ENCODE measurements at places on chromosomes 2 and 18.

DNA sequence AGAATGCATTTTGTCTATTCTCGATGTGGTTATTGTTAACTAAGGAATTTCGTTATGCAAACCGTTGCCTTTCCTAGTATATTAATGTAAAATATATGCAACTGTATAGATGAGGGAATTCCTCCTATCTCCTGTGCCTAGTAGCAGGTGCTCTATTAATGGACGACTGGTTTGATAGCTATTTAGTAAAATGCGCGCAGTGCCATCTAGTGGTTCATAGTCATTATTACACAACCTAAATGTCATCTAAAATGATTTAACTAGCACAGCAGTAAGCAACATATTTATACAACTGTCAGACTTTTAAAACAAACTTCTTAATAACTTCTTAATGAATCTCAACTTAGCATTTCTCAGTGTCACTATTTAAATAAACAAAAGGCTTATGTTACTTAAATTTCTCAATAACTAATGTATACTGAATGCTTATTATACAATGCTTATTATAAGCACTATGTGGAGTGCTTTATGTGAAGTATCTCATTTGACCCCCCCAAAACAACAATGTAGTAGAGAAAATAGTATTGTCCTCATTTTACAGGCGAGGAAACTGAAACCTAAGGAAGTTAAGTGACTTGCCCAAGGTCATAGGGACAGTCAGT is 77.9 kb downstream of the DTNA start:
- peak; percentile 71 for DNase-seq

DNA sequence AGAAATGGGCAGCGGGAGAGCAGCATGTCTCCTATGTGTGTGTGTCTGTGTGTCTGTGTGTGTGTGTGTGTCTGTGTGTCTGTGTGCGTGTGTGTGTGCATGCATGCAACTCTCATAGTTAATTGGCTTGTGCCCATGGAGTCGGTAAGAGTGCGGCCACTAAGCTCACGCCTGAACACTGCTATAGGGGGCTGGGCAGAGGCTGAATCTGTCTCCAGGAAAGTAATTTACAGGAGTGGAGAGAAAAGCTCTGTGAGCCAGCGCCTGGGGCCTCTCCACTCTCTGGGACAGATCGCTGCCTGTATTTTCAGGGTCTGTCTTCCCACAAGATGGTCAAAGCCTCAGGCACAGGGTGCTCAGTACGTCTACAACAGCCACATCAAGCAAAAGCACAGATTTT is 553.4 kb downstream of the TNS1 start:
- no peak for DNase-seq

- DNase-seq: no peak
These were observed 21.6 kb upstream of the FLACC1 start for GRCh38 chr2:201378496-201379397.

- DNase-seq: no peak
These were observed 133.7 kb upstream of the SETBP1 start for GRCh38 chr18:44546954-44547353.

GRCh38 chr2:121355488-121355887 is 70.5 kb upstream of the TFCP2L1 start:
- DNase-seq: no peak

DNA sequence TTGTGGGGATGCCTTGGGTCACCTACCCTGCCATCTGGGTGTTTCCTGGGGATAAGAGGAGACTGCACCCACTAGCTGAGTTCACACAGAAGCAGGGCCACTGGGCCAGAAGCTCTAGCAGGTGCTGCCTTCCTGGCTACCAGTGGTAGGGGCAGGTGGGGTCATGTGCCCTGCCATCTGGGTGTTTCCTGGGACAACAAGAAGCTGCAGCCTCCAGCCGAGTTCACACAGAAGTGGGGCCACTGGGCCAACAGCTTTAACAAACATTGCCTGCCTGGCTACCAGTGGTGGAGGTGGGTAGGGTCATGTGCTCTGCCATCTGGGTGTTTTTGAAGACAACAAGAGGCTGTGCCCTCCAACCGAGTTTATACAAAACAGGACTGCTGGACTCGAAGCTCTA is 282.2 kb upstream of the SYT4 start:
- DNase-seq: no peak

GRCh38 chr2:1517786-1518185 is 104.5 kb downstream of the TPO start:
- no peak for DNase-seq

DNA sequence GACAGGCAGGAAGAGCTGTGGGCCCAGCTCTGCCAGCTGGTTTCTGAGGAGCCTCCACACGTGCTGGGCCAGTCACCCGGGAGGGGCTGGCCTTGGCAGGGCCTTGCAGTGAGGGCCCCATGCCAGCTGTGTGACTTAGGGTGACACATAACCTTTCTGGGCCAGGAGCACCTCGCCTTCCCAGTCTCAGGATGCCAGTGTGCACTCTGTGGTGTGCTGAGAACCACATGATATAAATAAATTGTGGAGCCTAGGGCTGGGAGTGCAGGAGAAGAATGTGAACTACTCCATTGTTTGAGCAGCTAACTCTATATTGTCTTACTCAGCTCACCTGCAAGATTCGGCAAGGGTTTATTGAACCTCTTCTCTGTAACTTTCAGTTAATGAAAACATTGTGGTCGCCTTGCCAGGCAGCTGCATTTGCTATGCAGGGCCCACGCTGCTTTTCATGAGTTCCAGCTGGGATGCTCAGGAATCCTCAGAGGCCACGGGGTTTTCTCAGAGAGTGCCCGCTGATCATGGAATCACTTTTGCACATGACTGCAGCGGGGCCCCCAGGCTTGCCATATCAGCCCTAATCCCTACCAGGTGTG is 222.3 kb downstream of the SH3RF3 start:
- no peak for DNase-seq

DNA sequence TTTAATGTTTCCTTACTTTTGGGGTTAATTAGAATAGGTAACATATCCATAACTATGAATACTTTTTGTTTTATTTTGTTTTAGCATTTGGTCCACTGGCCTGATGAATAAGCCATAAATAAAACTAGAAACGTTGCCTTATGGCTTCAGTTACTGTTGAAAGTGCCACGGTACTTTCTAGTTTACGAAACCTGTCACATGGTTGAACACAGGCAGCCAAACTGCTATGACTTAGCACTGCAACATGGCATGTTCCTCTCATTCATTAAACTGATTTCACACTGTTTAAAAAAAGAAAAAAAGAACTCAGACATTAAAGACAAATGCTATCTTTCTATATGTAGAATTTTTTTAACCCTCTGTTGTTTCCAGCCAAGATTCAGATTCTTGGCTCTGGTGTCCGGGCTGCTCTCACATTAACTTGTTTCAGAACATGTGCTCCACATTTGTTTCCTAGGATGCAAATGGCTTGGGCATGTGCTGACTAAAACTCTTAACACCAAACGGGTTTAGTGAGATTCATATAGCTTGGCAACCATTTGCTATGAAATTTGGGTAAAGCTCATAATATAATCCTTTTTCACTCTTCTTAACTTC is 323.9 kb upstream of the RND3 start:
- no peak for DNase-seq

All from putamen (tissue), 1 donor.